ENCODE measurements at places on chromosomes 4 and X.

DNA sequence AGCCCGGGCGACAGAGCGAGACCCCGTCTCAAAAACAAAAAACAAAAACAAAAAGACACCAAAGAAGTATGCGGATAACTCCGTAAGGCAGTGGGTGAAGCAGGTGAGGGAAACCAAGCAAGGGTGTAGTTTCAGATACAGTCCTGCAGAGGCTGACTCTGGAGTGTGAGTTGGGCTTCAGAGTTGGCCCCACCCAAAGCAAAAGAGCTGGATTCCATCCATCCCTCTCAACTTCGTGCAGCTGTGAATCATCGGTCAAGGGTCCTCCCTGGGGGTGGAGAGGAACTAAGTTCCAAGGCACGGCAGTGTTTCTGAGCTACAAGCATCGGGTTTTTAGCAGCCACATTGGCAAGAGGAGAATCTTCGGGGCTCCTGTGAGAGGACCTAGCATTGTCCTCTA is 43.9 kb upstream of the FAM9A start:
- DNase-seq = no peak

DNA sequence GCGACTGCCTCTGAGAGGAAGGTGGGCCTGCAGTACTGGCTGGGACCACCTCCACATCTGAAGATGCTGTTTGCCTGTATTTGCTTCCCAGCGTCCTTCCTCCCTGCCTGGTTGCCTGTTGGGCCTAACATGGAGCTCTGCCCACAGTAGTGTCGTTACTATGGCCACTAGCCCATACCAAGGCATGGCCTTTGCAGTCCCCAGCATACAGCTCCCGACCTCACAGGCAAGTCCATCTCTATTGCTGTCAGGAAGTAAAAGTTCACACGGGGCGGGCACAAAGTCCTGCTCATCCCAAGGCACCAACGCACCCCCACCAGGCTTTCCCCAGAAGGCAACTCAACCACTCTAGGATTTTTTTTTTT is 71.6 kb downstream of the MAML3 start:
- DNase-seq = no peak

DNA sequence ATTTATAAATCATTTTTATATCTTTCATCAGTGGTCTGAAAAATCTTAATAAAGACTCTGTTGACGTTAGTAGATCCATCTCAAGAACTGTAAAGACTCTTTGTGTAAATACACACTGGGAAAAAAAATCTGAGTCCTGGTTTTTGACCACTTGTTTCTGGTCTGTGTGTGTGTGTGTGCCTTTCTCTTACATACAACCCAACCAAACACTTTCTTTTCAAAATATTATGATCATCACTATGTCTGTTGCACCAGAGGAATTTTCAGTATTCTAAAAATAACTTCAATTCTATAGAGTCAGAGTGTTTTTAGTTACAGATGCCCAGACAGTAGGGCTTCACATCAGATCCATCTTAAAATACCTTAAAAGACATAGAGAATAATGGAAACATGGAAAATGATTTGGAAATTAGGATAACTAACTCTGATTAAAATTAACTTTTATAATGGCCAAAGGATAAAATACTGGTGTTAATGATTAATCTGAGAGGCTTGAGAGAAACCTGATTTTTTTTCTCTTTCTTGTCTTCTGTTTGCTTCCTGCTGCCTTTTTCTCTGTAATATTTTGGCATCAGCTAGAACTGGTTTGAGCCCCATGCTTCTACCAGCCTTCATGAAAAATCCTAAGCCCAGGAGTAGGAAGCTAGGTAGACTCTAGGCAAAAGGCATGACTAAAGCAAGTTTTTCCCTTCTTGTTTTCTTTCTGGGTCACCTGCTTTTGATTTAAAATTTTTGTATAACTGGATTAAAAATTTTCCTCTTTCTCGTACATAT is 99.7 kb downstream of the ATXN3L start:
- DNase-seq = no peak

- no peak for DNase-seq
These were observed 75.9 kb upstream of the CAMK2D start for GRCh38 chr4:113837397-113837796.

- DNase-seq = no peak
These were observed 53.7 kb downstream of the DCTD start for GRCh38 chr4:182863501-182863900.

GRCh38 chr4:112526061-112526460 is 10.1 kb upstream of the NEUROG2 start:
- DNase-seq = no peak

DNA sequence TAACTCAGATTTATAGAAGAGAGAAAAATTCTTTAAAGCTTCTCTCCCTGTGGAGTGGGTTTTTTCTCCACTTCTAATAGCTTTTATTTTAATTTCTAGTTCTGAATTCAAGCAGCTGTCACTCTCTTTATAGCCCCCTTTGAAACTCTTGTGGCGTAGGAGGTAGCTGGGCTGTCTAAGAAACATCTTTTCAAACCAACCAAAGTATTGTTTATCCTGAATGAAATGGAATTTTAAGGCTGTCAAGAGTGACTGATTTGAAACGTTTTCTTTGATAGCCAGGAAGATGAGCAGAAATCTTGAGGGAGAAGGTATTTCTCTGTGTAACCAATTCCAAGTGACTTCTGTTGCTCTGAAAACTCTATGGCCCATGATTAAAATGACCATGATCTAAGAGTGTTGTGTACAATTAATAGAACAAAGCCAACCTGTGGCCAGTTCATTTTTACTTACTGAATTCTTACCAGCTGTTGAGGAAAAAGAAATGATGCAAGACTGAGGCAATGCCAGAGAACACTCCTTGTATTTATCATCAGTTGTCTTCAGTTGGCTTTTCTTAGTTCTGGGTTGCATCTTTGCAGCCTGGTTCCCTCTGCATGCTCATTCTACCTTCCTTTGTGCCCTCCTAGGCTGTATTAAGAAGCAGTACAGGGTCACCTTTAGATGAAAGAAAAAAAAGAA is 298.4 kb downstream of the ARHGAP10 start:
- DNase-seq = no peak

DNA sequence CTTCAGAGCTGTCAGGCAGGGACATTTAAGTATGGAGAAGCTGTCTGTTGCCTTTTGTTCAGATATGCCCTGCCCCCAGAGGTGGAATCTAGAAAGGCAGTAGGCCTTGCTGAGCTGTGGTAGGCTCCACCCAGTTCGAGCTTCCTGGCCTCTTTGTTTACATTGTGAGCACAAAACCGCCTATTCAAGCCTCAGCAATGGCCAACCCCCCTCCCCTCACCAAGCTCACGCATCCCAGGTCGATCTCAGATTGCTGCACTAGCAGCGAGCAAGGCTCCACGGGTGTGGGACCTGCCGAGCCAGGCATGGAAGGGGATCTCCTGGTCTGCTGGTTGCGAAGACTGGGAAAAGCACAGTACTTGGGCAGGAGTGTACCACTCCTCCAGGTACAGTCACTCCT is 59.3 kb downstream of the ZNF674 start:
- no peak for DNase-seq

- DNase-seq = no peak
These were observed 330.1 kb upstream of the DKK2 start for GRCh38 chr4:107366016-107366735.

DNA sequence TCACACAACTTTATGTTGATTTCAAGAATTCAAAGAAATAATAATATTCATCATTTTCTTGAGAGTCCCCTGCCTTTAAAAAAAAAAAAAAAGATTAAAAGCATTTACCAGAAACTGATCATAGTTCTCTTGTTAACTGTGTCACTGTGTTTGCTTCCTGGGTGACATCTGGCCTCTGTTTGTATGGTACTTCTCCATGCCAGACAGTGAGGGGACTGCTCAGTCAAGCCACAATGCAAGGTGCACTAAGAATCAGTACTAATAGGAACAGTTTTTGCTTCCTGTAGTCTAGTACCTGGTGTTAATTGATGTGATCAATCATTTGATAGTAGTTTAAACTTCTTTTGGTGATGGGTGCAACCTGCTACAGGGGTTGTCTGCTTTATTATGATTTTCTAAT is 77.5 kb downstream of the PHOX2B start:
- no peak for DNase-seq

DNA sequence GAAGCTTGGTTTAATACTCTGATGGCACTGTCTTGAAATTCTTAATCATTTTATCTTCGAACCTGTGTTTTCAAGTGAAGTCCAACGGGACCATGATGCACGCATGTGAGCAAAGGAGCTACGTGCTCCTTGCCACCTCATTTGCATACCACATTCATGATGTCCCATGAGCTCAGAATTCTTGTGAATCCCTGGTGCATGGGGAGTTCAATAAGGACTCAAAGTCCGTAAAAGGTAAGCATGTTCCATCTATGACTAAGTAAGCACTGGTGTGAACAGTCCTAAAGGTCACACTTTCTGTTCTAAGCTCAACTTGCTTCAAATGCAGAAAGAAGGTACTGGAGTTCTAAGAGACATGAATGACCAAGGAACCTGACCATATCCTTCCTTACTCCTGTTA is 13.1 kb upstream of the GPM6B start:
- DNase-seq = no peak

DNA sequence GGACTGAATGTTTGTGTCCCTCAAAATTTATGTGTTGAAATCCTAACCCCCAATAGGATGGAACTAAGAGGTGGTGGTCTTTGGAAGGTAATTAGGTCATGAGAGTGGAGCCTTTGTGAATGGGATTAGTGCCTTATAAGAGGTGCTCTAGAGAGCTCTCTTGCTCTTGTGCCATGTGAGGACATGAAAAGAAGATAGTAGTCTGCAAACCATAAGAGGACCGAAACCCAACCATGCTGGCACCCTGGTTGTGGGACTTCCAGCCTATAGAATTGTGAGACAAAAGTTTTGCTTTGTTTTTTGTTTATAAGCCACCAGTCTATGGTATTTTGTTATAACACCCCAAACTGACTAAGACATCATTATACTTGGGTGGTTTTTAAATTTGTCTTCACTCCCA is 417.1 kb downstream of the ANKRD50 start:
- DNase-seq = no peak

DNA sequence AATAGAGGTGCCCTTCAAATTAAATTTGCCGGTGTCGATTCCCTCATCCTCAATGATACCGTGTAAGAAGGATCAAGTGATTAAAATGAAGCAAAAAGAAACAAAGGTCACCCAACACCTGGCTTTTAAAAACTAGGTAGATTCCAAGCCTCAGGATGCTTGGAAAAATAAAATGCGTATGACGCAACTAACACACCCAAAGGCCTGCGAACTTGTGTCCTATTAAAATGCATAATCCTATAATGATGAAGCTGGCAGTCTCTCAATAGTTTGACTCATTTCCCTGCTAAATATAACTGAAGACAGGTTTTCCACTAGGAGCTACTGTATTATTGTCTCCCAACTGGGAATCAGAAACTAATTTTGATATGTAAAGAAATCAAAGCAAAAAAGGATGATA is 263.2 kb downstream of the DHX15 start:
- DNase-seq = no peak

- no peak for DNase-seq
These were observed 40.8 kb downstream of the SMIM14 start for GRCh38 chr4:39597695-39598381.

GRCh38 chrX:20527558-20528011 is 260.9 kb upstream of the RPS6KA3 start:
- no peak for DNase-seq

DNA sequence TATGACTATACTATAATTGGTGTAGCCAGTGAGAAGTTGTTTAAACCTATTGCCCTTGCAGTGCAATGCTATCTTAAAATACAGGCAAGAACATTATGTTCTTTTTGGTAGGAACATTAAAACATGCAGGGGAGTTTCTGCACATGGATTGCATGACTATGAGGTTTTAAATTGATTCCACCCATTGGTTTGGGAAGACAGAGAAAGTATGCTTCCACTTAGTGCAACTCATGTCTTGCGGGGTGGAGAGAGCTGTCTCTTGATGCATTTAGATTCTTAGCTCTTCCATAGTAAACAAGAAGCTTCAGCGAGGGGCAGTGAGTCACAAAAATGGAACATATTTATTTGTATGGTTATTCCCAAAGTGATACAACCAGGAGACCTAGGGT is 39.5 kb upstream of the RASL11B start:
- DNase-seq = no peak

GRCh38 chr4:142615324-142615665 is 230.8 kb downstream of the INPP4B start:
- DNase-seq = no peak

DNA sequence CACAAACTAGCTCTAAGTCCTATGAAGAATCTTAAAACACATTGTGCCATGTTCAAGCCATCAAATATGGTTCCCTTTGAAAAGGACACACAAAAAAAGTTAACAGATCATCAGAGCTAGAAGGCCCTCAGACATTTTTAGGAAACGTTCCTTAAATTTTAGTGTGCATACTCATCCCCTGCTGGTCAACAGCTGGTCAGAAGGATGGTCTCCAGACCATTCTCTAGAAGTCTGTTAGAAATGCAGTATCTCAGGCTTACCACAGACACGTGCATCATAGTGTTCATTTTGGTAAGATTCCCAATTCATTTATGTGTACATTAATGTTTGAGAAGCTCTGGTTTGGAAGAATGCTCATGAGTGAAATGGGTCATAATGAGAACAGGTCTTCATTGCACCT is 523.1 kb downstream of the INPP4B start:
- no peak for DNase-seq

- DNase-seq = no peak
These were observed 101.1 kb downstream of the DDX53 start for GRCh38 chrX:23100826-23101225.

DNA sequence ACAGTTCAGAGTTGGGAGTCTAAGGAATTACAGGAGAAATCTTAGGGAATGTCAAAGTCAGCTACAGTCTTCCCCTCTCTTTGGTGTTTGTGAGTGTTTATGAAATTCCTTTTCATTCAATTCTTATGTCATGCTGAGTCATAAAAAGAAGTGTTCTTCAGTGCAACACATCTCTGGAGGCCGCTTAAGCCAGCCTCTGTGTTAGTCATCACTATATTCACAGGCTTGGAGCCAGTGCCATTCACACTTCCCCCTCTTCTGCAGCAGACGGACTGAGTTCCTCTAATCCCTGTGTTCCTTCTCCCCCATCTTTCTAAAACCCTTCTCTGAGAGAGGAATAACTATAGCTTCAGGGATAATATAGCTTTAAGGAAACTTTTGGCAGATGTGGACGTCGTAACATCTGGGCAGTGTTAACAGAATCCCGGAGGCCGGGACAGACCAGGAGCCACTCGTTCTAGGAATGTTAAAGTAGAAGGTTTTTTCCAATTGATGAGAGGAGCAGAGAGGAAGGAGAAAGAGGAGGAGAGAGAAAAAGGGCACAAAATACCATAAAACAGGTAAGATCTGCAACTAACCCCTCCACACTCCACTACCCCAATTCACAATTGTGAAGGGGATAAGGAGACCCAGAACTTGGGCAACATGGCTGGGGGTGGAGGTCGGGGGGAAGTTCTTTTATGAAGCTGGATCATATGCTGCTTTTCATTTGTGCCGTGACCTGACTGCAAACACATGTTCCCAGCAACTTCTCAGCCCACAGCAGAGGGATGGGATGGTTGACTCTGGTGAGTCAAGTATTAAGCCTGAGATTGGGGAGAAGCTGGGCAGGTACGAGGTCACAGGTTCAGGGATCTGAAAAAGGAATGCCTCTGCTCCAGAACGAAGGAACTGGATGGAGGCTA is at the start of gene SRPX2:
SRPX2 (plus strand) TSS at position 244 of the 905 bp plus-strand sequence. CDS start 2,124 bp downstream, outside the sequence.
- no peak for DNase-seq
